Stimulated activated CD4-positive, alpha-beta T cell treated with anti-CD3 and anti-CD28 coated beads, Interleukin-15, amount 100 ng/mL, for 48 hours (primary cell): ENCODE measurements at places on chromosomes 13 and 19.

GRCh38 chr19:46714444-46715106 is 2.3 kb downstream of the PRKD2 start:
- peak; percentile 46 for DNase-seq

DNA sequence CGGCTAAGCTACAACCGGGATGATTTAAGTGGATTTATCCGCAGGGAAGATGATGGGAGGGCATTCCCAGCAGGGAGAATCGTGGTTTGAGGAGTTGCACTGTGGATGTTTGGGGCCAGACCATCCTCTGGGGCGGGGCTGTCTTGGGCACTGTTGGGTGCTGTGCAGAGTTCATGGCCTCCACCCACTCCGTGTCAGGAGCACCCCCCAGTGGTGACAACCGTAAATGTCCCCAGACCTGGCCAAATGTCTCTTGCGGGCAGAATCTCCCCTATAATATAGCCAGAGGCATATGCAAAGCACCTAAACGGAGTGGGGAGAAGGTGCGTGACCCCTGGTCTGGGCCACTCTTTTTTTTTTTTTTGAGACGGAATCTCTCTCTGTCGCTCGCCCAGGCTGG is 40.2 kb downstream of the SMIM24 start:
- peak; percentile 40 for DNase-seq

GRCh38 chr13:68813180-68813796 is 1294.3 kb upstream of the ATXN8OS start:
- DNase-seq: no peak

GRCh38 chr13:22076658-22077057 is 405.8 kb downstream of the FGF9 start:
- no peak for DNase-seq

DNA sequence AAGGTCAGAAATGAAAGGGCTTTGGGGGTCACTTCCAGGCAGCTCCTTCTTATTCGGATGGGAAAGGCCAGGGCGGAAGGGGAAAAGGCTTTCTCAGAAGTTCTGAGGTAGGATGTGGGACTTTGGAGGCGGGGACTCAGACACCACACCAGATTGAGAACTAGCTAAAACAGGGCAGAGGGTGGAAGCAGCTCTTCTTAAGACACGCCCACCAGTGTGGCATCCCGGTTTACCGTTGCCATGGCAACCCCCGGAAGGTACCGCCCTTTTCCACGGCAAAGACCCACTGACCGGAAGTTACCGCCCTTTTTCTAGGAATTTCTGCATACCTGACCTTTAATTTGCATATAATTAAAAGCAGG is 3.8 kb upstream of the LILRA5 start:
- DNase-seq: no peak

GRCh38 chr13:98975822-98976261 is 2.0 kb downstream of the DOCK9 start:
- no peak for DNase-seq

GRCh38 chr13:94677799-94678198 is 34.5 kb downstream of the SOX21 start:
- DNase-seq: no peak

DNA sequence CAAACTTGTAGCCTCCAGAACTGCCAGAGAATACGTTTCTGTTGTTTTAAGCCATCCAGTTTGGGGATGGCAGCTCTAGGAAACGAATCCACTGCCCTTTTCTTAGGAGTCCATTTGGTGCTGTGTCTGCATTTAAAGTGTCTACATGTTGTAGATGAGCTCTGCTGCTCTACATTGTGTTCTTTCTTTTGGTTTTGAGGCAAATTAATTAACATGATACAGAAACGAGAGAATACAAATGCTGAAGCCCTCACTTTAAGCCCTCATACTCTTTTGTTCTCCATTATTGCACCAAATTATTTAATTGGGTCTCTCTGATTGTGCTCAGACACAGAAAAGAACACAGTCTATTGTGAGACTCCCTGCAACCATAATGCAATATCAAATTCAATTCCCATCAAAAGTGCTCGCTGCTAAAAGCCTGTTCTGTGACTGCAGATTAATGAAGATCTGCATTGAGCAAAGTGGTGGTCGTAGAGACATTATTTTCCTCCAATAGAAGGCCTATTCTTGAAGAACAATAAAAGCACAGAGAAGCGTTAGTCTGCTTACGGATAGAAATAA is 166.3 kb upstream of the SOX21 start:
- DNase-seq: no peak

DNA sequence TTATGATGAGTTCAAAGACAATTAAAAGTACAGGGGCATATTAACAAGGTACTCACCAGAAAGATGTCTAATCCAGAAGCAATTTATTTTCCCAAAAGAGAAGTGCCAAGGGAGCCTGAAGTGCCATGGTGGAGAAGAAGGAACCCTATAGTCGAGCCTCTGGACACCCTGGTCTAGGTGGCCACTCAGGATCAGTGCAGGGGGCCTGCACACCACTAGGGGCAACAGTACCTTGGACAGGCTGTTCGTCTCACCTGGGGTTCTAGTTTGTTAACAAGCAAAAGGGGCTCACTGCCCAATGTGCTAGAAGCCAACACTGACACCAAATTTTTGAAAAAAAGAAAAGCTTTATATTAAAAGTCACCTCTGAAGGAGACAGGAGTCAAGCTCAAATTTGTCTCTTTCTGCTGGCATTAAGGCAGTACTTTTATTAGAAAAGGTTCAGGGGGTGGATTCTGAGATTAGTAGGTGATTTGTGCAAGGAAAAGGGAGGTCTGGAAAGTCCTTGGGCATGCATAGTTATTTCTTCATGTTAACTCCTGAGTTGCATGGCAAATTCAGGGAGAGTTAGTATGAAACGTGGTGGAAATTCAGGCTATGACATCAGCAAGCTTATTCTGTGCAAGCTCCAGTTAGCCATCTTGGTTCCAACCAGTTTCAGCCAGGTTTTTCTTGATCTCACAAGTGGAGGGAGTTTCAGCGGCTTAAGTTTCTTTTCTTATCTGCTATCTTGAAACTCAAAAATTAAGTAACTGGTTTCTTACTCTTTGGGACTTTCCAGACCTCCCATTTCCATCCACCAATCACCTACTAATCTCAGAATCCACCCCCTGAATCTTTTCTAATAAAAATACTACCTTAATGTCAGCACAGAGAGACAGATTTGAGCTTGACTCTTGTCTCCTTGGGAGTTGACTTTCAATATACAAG is 884 bp upstream of the CBY2 start:
- DNase-seq: no peak

GRCh38 chr13:99803141-99803540 is 168.4 kb downstream of the ZIC5 start:
- no peak for DNase-seq

DNA sequence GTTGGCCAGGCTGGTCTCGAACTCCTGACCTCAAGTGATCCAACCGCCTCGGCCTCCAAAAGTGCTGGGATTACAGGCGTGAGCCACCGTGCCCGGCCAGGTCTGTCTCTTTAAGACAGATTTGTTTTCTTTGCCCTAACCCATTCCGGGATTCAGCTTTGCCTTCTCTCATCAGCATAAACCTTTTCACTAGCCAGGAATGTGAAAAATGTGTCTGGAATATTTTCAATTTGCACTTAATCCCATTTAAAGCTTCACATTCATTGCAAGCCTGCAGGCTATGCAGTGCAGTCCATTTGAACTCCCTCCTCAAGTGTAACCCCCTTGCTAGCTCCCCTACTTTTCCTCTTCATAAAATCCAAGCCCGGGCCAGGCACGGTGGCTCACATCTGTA is 880 bp upstream of the TMEM160 start:
- DNase-seq: no peak

- no peak for DNase-seq
Observed at GRCh38 chr19:7292950-7293761, 1.1 kb downstream of the INSR start.

DNA sequence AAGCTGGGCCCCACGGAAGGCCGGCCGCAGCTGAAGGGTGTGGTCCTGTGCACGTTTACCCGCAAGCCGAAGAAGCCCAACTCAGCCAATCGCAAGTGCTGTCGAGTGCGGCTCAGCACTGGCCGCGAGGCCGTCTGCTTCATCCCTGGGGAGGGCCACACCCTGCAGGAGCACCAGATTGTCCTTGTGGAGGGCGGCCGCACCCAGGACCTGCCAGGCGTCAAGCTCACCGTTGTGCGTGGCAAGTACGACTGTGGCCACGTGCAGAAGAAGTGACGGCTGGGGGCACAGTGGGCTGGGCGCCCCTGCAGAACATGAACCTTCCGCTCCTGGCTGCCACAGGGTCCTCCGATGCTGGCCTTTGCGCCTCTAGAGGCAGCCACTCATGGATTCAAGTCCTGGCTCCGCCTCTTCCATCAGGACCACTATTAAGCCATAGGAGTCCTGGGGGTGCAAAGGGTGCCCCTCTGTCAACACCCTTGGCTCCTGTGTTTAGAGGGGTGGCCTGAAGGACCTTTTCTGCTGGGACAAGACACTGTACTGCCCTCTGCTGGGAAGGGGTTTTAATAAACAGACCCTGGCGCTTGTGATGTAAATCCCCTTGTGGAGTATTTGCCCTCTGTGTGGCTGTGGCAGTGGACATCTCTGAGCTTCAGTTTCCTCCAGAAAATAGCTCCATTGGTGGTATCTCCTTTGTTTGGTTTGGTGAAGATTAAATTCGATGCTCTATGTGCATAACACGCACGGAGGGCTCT is 1.9 kb downstream of the MRPS12 start:
- no peak for DNase-seq

DNA sequence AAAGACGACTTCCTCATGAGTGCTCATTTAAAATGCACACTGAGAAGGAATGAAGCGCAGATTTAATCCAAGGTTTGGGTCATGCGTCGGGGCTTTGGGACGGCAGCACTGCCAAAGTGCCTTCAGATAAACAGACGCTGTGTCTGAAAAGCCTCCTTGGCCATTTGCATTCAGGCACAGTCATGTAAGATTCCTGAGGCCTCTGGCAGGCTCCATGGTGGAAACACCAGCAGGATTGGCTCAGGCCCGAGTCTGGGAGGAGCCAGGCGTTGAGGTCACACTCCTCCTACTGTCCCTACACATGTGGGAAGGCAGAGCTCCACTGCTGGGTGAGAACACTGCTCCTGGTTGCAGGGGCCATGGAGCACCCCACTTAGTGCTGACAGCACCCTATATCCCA is 113.3 kb upstream of the KL start:
- DNase-seq: no peak

DNA sequence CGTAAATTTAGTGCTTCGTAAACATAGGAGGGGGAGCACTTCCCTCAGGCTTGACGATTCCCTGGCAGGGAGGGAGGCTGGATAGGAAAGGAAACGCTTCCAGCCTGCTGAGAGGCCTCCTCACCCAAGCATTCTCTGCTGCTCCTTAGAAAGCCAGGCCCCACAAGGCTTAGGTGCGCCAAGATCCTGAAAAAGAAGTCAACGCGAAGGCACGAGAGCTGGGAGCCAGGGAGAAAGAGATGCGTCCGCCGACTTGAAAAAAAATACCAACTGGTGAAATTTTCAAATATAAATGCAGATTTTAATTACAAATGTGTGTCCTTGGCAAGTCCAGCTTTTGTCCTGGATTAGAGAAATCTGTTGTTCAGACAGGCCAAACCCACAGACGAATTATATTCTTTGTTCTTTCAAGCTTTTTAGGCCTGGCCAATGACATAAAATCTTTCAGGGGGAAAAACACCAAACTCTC is 64.0 kb downstream of the ALOX5AP start:
- no peak for DNase-seq

DNA sequence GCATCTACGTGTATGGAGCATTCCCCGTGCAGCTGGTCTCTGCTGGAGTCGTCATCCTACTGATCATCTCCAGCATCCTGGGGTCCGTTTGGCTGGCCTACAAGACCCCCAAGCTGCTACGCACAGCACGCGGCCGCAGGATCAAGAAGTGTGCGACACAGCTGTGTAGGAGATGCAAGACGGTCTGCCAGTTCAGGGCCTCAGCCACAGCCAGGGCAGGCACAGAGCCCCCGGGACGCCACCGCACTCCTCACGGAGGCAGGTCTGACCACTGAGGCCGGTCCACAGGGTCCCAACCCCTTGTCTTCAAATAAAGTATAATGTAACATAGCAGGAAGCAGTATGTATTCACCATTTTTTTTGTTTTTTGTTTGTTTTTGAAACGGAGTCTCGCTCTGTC is 6.1 kb downstream of the PRR22 start:
- DNase-seq: no peak

- DNase-seq: no peak
Observed at GRCh38 chr19:40257096-40257517, 28.0 kb downstream of the AKT2 start.

DNA sequence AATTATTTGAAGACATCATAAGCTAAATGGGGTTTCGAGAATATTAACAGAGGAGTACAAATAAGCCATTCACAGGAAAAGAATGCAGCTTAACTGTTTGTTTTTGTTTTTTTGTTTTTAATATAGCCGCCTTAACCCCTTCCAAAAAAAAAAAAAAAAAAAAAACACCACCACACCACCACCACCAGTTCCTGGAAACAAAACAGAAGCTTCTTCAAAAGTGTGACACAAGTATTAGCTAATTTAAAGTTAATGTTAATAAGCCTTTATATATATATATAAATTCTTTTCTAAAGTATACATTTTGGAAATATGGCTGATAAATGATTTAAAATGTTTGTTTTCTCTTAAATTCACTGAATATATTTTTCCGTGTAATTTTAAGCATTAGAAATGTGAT is 1.4 kb downstream of the RAP2A start:
- no peak for DNase-seq

DNA sequence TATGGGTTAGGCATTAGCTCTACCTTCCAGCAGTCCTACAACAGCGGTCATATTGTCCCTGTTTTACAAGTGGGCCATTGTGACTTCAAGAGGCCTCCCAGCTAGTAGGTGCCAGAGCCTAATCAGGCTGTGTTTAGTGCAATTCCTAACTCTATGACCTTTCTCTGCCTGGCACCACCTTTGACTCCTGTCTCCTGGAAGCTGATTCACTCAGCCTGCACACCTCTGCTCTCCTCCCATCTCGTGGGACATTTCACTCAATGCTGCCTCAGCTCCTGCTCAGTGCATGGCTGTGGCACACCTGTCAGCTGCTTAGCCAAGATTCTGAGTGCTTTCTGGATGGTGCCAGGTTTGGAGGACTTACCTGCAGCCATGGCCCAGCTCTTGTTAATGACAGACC is 9.5 kb upstream of the GJB6 start:
- no peak for DNase-seq

- no peak for DNase-seq
Observed at GRCh38 chr13:35794734-35795389, 318.4 kb upstream of the MAB21L1 start.

DNA sequence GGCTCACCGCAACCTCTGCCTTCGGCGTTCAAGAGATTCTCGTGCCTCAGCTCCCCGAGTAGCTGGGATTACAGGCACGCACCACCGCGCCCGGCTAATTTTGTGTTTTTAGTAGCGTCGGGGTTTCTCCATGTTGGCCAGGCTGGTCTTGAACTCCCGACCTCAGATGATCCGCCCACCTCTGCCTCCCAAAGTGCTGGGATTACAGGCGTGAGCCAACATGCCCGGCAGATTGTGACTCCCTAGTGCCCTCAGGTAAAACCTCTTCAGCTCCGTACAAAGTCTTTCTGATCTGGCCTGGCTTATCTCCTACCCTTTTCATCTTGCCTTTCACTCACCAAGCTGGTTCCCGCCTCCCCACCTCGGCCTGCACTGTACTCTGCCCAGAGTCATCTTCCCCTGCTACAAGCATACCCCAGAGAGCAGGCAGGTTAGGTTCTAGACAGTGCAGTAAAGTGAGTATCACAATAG is 15.0 kb downstream of the BICRA start:
- no peak for DNase-seq
